ENCODE measurements at places on chromosomes 5 and 9.

- no peak for DNase-seq
These were observed 2.0 kb downstream of the CLK4 start for GRCh38 chr5:178624631-178625546.

- DNase-seq, result no peak
These were observed 19.9 kb upstream of the TMEM250 start for GRCh38 chr9:136138566-136138965.

DNA sequence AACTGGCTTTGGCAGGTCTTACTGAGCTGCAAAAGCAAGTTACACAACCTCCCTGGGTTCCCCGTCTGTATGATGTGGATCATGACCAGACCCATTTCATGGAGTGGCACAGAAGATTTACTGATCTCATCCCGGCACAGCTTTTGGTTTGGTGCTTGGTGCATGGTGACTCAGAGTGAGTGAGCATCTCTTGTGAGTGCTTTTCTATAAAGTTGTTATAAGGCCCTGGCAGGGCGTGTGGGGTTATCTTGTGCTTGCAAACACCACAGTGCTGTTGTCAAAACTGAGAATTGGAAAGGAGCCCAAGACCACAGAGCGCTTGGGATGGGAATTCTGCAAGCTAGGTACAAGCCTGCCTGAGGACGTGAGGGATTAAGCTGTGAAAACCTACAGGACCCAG lies 425.2 kb downstream of the GADD45G start:
- no peak for DNase-seq

GRCh38 chr5:74310386-74310785 lies 330.1 kb downstream of the ENC1 start:
- DNase-seq, result no peak

DNA sequence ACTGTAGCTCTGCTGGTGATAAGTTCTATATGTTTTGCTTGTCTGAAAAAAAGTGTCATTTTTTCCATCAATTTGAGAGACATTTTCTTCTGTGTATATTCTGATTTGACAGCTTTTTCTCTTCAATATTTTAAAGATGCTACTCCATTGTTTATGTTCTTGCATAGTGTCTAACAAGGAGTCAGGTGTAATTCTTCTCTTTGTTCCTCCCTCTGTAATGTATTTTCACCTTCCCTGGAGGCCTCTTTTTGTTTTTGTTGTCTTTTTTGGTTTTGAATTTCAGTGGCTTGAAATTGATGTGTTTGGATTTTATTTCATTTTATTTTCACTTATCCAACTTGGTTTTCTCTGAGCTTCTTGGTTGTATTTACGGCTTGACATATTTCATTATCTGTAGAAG lies 75.8 kb downstream of the ADCY2 start:
- DNase-seq, result no peak

DNA sequence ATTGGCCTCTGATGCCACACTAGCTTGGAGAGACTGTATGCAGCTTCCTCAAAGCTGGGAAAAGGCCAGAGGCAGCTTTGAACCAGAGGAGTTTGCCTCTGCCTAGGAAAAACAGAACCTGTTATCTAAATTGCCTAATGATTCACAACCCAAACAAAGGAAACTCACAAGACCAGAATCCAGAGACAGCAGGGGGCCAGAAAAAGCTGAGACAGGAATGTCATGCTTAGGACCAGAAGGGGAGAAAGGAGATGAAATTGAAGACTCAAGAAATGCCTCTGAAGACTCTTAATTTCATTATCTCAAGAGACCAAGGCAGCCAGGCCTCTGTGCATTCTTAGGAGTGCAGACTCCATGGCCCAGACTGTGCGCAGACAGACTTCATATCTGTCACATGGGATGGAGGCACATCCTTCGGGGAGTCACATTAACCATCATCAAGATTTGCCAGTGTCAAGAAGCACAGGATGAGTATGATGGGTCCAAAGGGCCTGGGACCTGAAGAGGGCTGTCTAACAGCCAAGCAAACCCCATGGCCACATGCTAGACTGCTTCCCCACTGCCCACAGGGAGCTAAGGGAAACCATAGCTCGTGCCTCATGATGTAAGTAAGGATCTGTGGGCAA lies 57.3 kb downstream of the ARSB start:
- no peak for DNase-seq

- no peak for DNase-seq
These were observed 204.6 kb downstream of the AOPEP start for GRCh38 chr9:94931036-94931633.

DNA sequence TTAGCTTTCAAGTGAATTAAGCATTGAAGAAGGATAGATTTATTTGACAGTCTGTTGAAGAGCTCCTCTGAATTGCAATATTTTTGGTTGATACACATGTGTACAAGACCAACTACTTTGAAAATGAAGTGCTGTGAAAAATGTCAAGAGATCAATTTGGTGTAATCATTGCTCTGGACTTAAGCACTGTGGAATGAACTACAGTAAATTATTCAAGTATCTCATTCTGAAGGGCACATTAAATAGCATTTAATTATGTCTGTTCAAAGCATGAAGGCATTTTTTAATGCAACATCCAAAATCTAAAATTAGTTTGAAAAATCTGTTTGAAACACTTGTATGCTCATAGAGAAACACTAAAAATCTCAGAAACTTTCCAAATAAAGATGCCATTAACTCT lies 107.5 kb downstream of the CDH18 start:
- no peak for DNase-seq

DNA sequence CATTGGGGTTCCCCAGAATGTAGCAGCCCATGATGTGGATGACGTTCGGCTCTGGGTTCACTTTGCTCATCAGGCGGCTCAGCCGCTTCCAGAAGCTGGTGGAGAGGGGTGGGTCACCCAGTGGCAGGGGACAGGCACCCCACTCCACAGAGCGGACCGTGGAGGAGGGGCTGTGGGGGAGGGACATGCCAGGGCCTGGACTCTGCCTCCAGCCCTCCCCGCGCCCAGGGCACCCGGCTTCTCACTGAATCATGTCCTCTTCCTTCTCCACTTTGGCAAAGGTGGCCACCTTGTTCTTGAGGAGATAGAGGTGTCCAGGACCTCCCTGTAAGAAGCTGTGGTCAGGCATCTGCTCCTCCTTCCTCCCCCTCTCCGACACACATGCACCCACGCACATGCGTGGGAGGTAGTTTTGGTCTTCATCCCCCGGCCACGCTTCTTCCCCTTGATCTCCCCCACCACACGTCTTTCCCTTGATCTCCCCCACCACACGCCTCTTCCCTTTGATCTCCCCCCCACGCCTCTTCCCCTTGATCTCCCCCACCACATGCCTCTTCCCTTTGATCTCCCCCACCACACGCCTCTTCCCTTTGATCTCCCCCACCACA lies 8.9 kb upstream of the ENTPD8 start:
- DNase-seq, result peak; percentile 72

DNA sequence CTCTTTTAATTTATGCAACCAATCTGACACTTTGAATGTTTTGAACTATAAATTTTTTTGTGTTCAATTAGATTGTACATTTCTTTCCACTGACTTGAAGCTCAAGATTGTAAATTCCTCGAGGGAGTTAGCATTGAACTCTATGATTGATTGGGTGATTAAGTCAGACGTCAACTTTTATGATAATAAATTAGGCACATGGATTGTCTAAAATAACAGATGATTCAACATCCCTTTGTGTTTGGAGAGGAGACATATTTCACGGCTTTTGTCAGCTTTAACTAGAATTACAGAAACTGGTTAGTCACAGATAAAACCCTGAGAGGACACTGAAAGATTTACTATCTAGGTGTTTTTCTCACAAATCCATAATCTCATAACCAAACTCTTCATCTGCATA lies 32.7 kb upstream of the TXNDC8 start:
- DNase-seq, result no peak

DNA sequence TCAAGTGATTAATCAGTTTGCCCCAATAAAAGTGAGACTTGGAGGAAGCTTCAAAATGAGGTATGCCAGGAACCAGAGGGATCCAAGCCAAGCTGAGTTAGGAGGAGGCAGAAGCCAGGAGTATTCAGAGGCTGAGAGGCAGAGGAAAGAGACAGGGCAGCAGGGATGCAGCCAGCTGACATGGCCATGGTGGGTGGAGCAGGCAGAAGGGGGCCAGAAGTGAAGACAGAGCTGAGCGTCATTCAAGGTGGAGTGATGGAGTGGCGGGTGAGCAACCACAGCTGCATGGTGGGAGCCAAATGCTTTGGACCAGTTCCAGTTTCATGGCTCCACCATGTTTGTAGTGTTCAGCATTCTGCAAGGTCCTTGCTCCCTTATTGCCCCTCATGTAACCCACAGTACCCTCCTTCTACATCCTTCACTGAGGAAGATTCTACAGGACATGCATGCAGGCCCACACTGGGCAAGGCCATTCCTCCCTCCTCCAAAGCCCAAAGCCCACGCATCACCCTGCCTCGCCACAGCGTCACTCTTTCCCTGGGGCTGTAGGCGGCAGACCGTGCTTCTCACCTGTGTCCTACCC lies 100.6 kb downstream of the FSTL4 start:
- no peak for DNase-seq

GRCh38 chr5:36726767-36727166 lies 120.4 kb downstream of the SLC1A3 start:
- no peak for DNase-seq

- no peak for DNase-seq
These were observed 726.1 kb downstream of the BRINP1 start for GRCh38 chr9:118643118-118643517.

- no peak for DNase-seq
These were observed 2.0 kb downstream of the ENC1 start for GRCh38 chr5:74638544-74638969.

- DNase-seq, result peak; percentile 19
These were observed 1.6 kb upstream of the FCN1 start for GRCh38 chr9:134919303-134919702.

- DNase-seq, result no peak
These were observed 613.2 kb downstream of the ISL1 start for GRCh38 chr5:51996356-51996861.

DNA sequence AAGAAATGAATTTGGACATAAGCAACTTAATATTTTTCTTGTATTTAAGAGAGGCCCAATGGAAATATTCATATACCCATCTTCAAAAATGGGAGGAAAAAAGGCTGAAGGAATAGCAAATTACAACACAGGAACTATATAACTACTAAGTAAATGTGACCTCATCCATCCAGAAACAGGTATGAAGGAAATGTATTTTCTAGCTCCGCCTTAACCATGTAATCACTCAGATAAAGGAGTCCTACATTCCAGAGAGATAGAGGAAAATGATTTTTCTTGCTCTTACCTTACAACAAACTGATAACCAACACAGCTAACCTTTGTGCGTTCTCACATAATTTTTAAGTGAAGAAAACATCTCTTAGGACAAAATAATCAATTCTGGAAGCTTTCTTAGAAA lies 96.5 kb downstream of the NR6A1 start:
- no peak for DNase-seq

DNA sequence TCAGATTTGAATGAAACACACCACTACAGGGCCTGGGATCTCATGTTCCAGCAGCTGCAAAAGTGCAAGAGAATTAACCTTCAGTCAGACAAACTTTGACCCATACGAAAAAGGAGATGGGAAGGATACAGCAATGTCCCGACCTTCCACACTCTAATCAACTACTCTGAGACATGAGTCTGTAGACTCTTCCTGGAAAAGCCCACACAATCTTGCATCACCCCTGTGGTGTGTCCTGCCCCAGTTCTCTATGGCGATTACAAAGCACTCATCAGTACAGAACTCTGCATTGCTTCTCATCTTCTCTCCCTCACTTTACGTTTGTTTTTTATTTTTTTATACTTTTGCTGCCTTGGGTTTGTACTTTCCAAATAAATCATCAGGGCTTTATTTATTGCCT lies 241.0 kb upstream of the KIF2A start:
- no peak for DNase-seq

GRCh38 chr9:82538634-82539033 lies 524.3 kb downstream of the RASEF start:
- DNase-seq, result no peak

DNA sequence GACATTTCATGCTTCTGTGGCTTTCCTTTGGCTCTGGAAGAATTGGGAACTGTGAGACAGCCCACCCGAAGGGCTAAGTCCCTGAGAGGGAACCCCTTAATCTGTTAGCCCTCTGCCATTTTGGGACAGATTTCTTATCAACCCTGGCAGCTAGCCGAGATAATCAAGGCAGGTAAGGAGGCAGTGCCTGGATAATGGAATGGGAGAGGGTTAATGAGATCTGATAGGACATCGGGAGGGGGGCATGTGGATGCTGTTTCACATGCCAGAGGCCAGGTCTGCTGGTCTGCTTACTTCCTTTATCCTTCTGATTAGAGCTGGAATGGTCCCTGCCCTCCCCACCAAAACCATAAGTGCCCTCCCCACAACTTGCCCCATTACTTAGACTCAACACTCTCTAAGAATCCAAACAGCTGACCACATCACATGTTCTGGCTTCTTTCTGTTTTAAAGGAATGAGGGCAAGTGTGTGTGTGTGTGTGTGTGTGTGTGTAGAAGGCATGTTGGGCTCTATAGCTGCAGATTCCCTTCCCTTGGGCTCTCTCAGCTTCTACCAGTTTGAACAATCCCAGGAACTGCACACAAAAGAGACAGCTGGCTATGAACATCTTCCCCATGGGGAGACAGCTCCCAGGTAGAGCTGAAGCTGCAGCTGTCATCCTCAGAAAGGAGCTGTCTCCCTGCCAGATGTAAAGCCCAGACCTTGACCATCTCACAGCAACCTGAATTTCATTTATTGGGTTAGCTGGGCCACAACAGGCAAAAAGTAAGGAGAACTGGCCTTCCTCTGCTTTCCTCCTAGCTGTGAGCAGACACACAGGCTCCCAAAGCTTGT lies 221.3 kb downstream of the PIK3R1 start:
- DNase-seq, result no peak

DNA sequence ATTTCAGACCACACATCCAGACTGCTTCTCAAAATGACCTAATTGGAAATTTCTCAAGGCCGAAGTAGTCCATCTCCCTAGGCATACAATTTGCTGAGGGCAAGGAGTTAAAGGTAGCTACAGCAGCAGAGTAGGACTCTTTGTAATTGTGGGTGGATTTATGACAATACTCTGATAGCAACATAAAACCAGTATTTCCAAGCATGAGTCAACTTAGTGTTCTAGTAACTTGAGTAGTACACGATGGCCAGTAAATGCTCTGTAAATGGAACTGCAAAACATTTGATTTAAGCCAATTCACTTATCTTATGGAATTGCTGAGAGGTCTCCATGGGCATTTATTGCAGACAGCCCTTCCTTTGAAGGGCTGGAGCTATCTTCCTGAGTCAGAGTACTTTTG lies 352.2 kb downstream of the PLK2 start:
- no peak for DNase-seq

Measured in cardiac septum (tissue), 1 donor.